CD4-positive, alpha-beta T cell treated with Interleukin-1 beta for 1 hour (primary cell): ENCODE measurements at places on chromosomes 4 and X.

- no peak for DNase-seq
These were observed 34.2 kb downstream of the FAT1 start for GRCh38 chr4:186689476-186689875.

DNA sequence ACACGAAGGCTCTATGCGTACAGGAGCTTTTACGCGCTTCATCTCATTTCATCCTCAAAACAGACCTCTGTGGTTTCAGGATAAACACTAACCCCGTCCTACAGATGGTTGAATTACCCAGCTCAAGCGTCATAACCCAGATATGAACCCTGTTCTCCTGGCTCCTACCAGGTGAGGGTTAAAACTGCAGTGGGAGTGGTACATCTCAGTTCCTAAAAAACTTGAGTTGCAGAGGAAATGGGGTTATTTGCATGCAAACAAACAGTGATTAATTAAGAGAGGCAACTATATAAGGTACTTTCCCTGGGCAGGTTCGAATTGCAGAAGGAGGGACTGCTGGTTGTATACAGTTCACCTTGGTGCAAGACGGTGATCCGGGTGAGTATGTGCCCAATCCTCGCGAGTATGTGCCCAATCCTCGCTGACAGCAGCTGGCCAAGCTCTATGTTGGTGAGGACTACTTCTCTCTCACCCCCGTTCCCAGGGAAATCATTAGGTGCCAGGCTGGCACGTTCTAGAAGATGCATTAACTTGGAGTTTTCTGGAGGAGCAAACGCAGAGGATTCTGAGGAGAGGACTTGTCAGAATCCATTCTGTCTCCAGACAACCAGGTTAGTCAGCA, 72.6 kb downstream of the FHDC1 start:
- DNase-seq = no peak

- DNase-seq = no peak
These were observed 11.0 kb downstream of the LNX1 start for GRCh38 chr4:53580274-53580673.

GRCh38 chr4:176539091-176539784, 219.5 kb downstream of the SPCS3 start:
- DNase-seq = no peak

DNA sequence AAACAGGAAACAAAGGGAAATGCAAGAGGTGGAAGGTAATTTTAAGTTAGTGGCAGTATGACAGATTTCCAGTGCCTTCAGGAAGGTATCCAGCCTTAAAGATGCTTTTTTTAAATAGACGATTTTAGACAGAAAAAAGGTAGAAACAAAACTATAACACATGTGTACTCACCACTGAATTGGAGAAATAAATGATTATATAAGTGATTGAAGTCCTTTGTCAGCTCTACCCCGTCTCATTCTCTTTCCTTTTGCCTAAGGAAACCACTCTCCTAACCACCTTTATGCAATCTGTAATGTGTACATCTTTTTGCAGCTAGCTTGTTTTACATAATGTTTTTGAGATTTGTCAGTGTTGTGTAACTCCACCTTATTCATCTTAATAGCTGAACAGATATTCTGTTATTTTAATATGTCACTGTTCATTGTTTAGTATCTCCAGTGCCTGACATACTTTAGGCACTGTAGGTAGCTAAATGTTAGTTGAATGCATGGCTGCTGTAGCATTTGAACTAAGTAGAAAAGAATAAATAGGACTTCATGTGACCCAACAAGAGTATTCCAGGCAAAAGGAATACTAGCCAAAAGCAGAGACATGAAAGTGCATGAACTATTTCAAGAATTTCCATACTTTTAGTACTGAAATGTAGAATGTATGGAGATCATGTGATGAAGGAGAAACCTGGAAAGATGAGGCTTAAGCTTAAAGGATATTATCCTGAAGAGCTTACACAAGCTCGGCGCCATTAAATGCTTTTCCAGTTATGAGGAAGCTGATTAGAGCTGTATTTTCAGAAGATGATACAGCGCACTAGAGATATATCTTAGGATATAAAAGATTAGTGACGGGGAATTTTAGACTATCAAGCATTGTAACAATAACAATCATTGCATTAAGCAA, 865 bp downstream of the FAM200B start:
- DNase-seq = no peak

GRCh38 chr4:26482508-26483462, 7.5 kb downstream of the CCKAR start:
- DNase-seq = no peak

DNA sequence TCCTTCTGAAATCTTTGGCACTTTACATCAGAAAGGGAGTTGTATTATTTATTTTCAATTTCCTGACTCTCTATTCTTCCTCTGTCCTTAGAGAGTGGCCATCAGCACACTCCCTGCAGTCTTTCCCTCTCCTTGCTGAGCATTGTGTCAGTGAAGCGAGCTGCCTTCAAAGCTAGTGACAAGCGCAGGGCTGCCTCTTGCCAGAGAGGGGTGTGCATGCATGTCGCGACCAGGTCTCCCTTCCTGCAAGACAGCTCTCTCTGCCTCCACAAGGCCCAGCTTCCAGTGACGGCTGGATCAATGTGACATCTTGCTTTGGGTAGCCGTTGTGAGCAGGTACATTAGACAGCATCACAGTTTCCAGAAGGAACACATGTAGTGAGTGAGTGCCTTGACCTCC, 810.9 kb upstream of the TENM3 start:
- DNase-seq = no peak

DNA sequence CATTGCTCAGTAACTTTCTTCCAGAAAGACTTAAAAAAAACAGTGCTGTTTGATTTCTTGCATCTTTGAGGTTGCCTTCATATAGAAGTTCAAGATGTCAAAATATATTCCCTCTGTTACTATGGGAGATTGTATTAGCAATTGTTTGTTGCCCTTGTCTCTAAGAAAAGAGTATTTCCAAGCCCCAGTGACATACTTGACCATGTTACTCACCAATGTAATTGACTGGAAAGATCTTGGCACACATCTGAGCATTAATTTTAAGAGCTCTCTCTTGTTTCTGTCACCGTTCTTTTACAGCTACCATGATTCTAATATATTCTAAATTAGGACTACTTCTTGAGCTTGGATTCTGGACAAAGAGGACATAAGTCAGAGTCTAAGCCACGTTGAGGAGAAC, 902.7 kb upstream of the EPHA5 start:
- DNase-seq = no peak

GRCh38 chr4:127586922-127587571, 45.7 kb upstream of the INTU start:
- peak; percentile 1 for DNase-seq

DNA sequence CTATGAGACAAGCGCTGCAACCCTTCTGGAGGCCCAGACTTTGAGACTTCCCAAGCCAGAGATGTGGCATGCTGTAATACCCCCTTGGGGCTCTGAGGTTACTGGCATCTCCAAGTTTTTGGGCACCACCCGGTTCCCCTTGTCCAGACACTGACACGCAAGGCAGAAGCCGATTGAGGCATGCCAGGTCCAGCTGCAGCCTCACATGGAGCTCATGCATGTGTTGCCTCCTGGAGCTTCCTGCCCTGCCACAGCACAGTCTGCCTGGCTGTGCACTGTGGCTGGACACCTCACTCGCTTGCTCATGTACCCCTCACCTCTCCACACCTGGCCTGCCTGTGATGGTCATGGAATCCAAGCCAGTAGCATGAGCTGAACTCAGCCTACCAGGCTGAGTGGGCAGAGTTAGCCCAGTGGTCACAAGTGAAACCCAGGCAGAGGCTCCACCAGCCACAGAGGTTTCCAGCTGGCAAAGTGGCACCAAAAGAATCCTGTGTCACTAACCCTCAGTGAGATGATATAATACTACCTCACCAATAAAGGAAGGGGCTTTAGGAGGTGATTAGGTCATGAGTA, 789.2 kb upstream of the INTU start:
- DNase-seq = no peak

- no peak for DNase-seq
These were observed 78.4 kb downstream of the KCNIP4 start for GRCh38 chr4:21869978-21870745.

DNA sequence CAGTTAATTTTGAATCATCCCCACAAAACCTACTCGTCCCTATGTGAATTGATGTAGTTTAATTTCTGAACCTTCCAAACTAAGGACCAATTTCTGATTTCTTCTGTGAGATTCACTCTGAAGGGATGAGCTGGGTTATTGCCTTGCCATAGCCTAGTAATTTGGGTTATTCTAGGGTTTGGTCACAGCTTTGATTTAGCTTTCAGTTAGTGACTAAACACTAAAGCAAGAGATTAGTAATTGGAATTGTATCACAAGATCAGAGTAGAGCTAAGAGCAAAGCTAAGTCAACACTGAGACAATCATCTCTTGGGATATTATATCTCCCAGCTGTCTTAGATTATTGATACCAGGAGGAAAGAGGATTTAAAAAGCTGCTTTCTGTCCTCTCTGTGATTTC, 588.0 kb downstream of the CCSER1 start:
- DNase-seq = no peak

- no peak for DNase-seq
These were observed 110.6 kb upstream of the ITM2A start for GRCh38 chrX:79477691-79478090.

DNA sequence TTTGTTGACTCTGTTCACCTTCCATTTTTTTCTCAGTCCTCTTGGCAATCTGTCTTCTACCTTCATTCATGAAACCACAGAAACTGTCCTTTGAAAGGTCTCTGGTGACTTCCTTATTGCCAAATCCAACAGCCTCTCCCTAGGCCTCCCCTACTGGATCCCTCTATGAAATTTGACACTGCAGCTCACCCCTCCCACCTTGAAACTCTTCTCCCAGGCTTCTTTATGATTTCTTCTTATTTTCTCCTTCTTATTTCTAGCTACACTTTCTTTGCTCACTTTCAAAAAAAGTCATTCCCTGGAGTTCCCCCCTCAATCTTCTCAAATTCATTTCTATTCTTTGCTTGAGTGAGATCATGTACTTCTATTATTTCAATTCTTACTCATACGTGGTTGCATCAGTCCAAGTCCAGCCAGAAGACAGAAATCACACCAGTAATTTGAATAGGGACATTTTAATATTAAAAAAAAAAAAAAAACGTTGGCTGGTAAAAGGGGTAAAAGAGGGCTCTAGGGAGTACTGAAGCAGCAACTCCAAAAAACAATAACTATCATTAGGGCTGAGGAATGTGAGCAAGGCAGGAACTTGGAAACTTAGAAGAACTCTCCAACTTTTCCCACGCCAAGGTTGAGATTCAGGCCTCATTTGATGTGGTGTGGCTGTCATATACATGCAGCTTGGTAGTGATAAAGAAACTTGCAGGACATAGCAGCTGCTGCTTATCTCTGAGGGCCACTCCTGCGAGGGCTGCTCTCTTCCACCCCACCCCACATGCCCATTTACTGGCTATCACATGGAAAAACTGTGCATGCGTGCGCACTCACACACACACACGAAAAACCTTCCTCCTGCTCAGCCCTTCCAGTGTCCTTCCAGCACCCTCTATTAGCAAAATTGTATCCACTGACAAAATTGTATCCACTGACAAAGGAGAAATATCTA, 169.8 kb upstream of the GALNT7 start:
- DNase-seq = no peak

DNA sequence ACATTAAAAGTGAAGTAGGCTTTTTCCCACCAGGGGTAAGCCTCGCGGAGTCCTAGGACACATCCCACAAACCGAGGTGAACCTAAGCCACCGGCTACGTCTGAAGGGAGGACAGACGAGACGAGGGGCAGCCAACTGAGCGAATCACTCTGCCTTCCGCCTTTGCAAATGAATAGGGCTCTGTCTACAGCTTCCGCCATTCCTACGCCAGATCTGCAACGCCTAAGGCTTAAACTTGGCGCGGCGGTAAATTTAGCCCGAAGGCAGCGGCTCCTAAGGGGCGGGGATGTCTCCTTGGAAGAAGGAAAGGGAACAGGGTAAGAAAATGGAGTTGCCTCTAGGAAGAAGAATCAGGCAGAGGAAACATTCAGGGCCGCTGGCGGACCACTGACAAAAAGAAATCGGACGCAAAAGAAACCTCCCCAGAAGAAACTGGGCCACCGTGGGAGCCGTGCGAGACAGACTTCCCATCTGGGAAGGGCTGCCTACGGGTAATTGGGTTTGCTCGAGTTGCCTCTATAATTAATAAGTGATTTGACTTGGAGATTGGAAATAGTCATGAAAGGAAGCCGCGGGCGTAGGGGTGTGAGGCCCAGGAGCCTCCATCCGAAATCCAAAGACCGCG, 90.5 kb downstream of the BCOR start:
- no peak for DNase-seq

- DNase-seq = peak; percentile 39
These were observed 2.4 kb downstream of the LONRF3 start for GRCh38 chrX:118976599-118977340.

DNA sequence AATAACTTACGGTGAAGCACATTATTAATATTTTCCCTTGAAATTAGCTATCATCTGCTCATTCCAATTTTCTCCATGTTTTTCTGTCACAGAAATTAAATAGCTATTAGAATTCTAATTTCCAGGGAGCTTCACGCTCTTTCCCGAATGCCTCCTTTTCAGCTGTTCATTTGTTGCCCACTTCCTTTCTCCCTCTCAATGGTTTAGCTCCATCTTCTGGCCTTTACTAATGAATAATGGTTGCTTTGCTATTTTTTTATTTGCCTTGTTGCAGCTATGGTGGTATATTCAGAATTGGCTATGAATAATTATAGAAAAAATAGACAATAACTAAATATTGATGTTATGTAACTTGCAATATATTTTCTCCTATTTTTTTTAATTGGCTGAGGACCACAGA, 70.5 kb downstream of the GRIA2 start:
- no peak for DNase-seq

DNA sequence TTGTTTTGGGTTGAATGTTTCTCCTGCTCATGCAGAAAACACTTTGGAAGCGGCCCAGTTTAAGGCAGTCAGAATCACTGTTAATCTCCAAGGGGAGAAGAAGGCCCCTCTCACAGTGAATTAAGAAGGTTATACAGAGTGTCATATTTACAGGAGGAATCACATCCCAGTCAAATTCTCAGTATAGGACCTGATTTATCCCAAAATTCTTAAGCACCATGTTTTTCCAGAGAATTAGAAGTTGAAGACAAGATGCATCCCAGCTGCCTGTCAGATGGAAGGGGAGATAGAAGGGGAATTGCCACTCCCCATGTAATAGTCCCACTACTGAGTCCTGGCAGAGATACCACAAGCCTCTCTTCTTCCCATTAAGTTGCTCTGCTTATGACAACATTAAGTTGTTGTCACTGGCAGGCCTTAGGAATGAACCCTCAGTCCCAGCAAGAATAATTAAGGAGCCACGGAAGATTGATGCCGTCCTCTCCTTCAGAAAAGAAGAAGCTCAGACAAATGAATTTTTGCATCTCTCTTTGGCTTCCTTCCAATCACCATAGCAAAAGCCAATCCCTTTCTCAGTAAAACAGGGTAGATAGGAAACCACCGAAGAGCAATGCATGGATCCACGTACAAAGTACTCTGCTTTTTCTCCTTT, 138.4 kb downstream of the LDB2 start:
- DNase-seq = no peak

GRCh38 chr4:4864443-4864939, 5.0 kb downstream of the MSX1 start:
- DNase-seq = no peak

GRCh38 chrX:96435378-96436035, 249.1 kb upstream of the DIAPH2 start:
- no peak for DNase-seq

- DNase-seq = peak; percentile 14
These were observed 87.3 kb downstream of the PRSS12 start for GRCh38 chr4:118265312-118266144.
